ENCODE measurements at places on chromosomes 7 and 10.

GRCh38 chr7:29854257-29854938 is 48.1 kb downstream of the WIPF3 start:
- DNase-seq = no peak

DNA sequence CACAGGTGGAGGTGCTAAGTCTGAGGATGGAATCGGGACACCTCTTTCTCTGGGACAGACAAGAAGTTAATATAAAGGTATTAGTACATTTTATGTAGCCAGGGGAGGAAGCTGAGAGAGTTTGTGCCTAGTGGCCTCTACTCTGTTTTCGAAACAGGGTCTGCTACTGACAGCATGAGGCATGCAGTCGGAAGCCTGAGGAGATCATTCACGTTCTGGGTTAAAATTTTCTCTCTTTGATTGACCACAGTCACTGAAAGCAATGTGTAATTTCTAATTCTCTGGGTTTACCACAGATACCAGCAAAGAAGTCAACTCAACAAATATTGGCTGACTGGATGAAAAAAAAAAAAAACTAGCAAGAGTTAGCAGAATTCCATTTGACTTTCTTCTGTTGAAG is 53.3 kb upstream of the KCTD7 start:
- DNase-seq = peak; percentile 19

- DNase-seq = no peak
Observed at GRCh38 chr10:116316503-116316902, 7.7 kb upstream of the CCDC172 start.

- no peak for DNase-seq
Observed at GRCh38 chr7:154757756-154758155, 245.2 kb downstream of the PAXIP1 start.

GRCh38 chr7:46191776-46192175 is 270.7 kb upstream of the IGFBP3 start:
- no peak for DNase-seq

- no peak for DNase-seq
Observed at GRCh38 chr10:14584661-14585060, 190.0 kb downstream of the FAM107B start.

Data from activated CD4-positive, alpha-beta T cell treated with anti-CD3 and anti-CD28 coated beads, Interleukin-2, amount 50 U/mL, for 48 hours (primary cell).